T-helper 17 cell (primary cell): ENCODE measurements at places on chromosomes 1 and 21. TPM values are rescaled to one million over a fixed set of nuclear protein-coding genes. Genes with fewer than 3 reads are reported as not detected.

DNA sequence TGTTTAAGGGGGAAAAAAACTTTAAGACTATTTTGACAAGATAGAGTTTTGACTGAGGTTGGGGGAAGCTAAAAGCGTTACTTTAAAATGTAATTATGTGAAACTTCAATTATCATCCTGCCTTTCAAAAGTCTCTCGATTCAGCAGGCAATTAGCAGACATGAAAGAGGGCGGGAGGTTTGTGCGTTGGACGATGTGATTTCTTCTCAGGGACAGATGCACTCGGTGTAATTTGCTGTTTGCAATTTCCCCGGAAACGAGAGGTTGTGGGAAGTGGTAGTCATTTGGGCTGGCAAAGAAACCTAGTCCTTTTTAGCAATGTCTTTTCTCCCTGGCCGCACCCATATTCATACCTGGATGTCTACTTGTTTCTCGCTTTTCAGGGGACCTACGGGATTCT, 27.1 kb downstream of the KAZN start:
- H3K27ac ChIP-seq = no peak overlapping the region
- no peak overlapping the region for H3K4me3 ChIP-seq
- no peak for DNase-seq

GRCh38 chr1:66182551-66183178, 351.3 kb upstream of the SGIP1 start:
- peak overlapping the region; percentile 25 for H3K4me3 ChIP-seq
- H3K36me3 ChIP-seq = no peaks in the 10 kb centered on the region
- no peaks in the 10 kb centered on the region for H3K27me3 ChIP-seq
- H3K4me1 ChIP-seq = peaks cover 21% of the 10 kb centered on the region
- DNase-seq = no peak

- no peak overlapping the region for H3K27ac ChIP-seq
- H3K4me3 ChIP-seq = no peak overlapping the region
- H3K36me3 ChIP-seq = no peaks in the 10 kb centered on the region
- peaks cover 11% of the 10 kb centered on the region for H3K27me3 ChIP-seq
Observed at GRCh38 chr1:70075761-70076160, 129.6 kb downstream of the LRRC40 start.

DNA sequence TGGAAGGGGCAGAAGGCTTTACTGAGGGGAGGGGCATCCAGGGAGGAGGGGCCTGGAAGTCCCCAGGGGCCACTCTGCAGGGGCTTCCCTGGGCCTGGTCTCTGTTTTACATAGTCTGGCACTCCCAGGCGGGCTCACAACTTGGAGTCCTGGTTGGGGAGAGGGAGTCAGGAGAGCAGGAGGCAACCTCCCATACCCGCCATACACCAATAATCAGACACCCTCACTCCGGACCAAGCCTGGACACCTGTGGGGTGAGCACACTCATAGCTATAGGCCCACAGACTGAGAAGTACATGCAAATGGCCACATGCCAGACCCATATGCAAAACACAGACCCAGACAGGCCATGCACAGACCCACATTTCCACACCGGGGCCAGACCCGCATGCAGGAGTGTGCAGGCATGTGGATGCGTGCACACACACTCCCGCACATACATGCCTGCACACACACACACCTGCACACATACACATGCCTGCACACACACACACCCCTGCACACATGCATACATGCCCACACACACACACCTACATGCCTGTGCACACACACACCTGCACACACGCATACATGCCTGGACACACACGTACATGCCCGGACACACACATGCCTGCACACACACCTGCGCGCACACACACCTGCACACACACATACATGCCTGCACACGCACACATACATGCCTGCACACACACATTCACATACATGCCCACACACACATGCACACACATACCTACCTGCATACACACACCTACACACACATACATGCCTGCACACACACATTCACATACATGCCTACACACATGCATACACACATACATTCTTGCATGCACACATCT, 89.5 kb upstream of the RUNX3 start:
- peak overlapping the region; percentile 98 for H3K27ac ChIP-seq
- no peaks in the 10 kb centered on the region for H3K27me3 ChIP-seq
- H3K4me3 ChIP-seq = peak overlapping the region; percentile 53
- H3K4me1 ChIP-seq = peaks cover 41% of the 10 kb centered on the region

- H3K4me1 ChIP-seq = peaks cover 2% of the 10 kb centered on the region
- no peak for DNase-seq
- H3K36me3 ChIP-seq = peaks cover 9% of the 10 kb centered on the region
- H3K27ac ChIP-seq = peak overlapping the region; percentile 51
- no peak overlapping the region for H3K4me3 ChIP-seq
- H3K27me3 ChIP-seq = no peaks in the 10 kb centered on the region
Observed at GRCh38 chr21:42554251-42554961, 40.8 kb downstream of the SLC37A1 start.

VHLL gene
- total RNA-seq = not detected

GDAP2 gene
- 28.8 TPM for total RNA-seq

RABGAP1L gene
- 120 TPM for total RNA-seq

LMOD1 gene
- total RNA-seq = not detected
